ENCODE measurements at places on chromosomes 1 and 21.

DNA sequence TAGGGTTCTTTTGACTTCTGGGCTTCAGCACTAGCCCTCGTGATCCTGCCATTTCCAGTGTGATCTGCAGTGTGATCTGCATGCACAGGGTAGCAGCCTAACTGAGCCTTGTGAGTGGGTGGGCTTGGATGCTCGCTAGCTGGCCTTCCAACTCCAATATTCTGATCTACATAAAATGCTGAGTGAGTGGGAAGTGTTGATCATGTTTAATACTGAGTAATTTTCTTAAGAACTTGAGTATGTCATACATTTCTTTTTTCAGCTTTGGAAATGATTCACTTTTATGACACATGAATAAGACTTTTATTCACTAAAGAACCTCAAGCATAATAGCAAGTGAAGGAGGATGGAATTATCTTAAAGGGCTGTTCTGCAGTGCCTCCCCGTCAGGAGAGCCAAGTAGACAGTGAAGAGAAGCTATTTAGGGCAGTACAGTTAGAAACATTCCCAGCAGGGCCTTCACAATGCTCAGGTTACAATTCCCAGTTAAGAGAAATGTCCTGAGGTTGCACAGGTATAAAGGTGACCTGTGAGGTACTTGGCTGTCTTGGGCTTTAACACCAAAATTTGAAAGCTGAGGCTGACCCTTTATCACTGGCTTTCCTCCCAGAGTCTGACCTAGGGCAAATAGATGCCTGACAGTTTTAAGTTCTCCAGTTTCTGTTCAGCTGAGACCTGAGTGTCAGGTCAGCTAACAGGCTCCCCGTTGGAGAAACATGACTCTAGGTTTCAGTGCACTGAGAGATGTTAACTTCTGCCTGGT, 29.1 kb upstream of the LRRC8C start:
- no peak for DNase-seq

DNA sequence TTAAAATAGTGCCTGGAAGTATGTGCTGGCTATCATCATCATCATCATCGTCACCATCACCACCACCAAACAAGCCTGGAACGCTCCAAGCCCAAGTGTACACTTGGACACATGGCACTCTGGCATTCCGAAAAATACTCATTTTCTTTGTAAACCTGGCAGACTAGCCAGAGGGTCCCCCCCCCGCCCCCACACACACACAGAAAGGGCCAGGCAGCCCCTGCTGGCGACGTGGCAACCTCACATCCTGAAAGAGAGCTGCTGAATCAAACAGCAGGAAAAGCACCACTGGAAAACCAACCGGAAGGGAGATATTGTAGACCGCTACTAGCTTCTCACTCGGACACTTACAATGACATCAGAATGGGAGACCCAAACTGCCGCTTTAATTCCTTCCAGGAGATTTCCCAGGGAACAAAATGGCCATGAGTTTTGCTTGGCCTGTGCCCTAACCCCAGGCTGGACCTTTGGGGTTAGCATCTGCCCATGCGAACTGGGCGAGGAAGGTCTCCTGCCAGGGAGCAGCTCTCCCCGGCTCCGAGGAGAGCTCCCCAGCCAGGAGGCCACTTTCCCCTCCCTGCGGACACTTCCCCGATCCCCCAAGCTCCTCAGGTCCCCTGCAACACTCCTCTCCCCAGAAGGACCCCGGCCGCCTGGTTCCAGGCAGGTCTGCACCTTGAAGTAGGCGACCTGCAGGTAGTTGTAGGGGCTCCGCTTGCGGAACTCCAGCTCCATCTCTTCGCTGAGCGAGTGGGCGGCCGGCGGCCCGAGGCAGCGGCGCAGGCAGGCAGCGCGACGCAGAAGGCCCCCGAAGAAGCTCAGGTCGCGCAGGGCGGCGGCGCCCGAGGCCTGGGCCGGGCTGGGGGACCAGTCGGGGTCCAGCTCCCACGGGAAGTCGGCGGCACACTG, 742 bp downstream of the P3H1 start:
- DNase-seq, result peak; percentile 40

- DNase-seq, result no peak
Measured at GRCh38 chr1:21066356-21067012, 110.2 kb downstream of the EIF4G3 start.

DNA sequence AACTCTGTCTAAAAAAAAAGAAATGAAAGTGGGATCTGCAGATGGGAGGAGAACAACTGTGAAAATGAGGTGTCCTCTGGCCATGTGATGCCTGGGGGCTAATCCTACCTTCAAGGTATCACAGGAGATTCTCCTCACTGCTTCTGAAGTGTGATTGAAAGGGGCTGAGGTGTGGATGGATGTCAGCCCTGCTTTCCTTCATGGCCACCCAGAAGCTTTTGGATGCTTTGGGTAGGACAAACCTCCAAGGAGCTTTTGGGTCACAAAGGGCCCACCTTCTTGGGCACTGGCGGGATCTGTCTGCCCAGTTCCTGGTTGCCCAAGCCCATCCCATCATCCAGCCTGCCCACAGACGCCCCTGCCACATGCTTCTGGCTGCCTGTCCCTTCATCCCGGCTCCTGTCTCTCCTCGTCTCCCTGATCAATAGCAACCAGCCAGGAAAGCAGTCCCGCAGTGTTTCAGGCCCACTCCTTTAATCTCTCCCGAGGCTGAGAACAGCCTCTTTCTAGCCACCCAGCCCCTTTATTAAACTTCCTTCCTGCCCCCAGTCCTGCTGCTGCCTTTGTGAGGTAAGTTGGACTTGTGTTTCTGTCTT, 87.2 kb downstream of the MAN1C1 start:
- no peak for DNase-seq

DNA sequence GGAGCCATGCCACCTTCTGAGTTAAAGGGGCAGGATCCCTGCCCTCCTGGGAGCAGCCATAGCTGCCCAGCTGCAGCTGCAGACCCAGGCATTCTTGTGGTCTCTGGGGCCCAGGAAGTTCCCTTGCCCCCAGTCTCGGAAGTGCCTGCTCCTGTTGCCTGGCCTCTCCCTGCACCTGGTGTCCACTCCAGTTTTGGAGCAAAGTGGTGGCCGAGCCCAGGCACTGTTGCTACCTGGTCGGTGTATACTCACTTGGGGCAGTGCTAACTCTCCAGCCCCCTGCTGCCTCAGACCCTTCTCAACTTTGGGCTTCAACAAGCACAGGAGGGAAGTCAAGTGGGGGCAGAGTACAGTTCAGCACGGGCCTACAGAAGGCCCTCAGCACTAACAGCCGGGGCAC, 352.9 kb upstream of the NCAM2 start:
- DNase-seq, result no peak

DNA sequence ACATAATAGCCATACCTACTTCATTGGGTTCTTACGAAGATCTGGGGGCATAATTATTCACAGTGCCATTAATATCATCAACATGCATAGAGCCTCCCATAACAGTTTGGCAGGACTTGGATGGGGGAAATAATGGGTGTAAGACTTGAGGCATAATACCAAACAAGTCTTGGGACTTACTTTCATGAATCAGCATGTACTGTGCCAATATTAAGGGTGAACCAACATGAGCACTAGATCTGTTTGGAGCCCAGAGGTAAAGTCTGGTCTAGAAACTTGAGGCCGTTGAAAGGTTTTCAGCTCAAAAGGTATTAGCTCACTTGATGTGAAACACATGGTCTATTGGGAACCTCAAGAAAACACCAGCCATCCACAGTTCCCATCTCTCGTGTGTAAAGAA, 56.7 kb upstream of the ZC3H11B start:
- DNase-seq, result no peak

GRCh38 chr1:165287329-165287728, 69.2 kb downstream of the LMX1A start:
- no peak for DNase-seq

GRCh38 chr1:145957443-145958319, at the start of gene LIX1L:
LIX1L (minus strand) TSS chr1:145958017; CDS start chr1:145957927, 90 bp downstream.
- DNase-seq, result peak; percentile 90

GRCh38 chr1:19597496-19598309, 46.4 kb upstream of the NBL1 start:
- DNase-seq, result peak; percentile 19

DNA sequence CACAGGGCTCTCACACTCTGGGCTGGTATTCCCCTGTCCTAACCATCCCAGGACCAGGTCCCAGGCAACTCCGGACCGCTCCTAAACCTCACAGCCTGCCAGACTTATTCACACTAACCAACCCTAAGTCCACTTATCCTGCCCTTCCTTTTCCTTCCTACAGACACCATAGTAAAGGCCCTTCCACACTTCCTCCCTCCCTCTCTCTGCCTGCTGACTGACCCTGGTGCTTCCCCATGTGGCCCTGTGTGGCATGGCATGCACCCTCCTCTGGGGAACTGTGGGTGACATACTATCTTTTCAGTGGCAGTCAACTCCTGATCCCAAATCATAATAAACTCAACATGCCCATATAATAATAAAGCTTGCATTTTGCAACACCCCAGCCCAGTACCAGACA, 155.1 kb upstream of the DNAH14 start:
- DNase-seq, result no peak
